ENCODE measurements at places on chromosomes 5 and 9.

DNA sequence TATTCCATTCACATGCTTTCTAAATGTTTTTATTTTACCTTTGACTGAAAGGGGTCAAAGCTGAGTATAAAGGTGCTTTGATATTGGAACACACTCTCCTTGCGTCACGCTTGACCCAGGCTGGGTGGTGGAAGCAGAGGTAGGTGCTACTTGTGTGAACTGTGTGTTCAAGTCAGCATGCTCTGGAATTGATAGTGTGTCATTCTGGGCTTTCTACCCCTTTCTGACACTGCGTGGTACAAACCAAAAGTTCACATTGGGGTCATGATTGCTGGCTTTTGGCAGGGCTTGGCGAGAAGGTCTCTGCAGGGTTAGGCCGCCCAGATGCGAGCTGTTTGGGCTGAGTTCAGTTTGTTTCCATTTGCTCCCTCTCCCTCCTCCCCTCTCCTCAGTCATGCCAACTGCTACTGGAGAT, 131.8 kb downstream of the ADAMTSL1 start:
- no peak for DNase-seq

GRCh38 chr5:89041976-89042375, 159.0 kb upstream of the MEF2C start:
- DNase-seq = no peak

- DNase-seq = no peak
Observed at GRCh38 chr9:138067613-138068367, 190.2 kb downstream of the CACNA1B start.

- no peak for DNase-seq
Observed at GRCh38 chr9:110476251-110476650, 103.3 kb downstream of the SVEP1 start.

- DNase-seq = no peak
Observed at GRCh38 chr5:64147379-64147778, 18.3 kb upstream of the RNF180 start.

- DNase-seq = peak; percentile 95
Observed at GRCh38 chr5:176648474-176649194, 1.4 kb downstream of the TSPAN17 start.

DNA sequence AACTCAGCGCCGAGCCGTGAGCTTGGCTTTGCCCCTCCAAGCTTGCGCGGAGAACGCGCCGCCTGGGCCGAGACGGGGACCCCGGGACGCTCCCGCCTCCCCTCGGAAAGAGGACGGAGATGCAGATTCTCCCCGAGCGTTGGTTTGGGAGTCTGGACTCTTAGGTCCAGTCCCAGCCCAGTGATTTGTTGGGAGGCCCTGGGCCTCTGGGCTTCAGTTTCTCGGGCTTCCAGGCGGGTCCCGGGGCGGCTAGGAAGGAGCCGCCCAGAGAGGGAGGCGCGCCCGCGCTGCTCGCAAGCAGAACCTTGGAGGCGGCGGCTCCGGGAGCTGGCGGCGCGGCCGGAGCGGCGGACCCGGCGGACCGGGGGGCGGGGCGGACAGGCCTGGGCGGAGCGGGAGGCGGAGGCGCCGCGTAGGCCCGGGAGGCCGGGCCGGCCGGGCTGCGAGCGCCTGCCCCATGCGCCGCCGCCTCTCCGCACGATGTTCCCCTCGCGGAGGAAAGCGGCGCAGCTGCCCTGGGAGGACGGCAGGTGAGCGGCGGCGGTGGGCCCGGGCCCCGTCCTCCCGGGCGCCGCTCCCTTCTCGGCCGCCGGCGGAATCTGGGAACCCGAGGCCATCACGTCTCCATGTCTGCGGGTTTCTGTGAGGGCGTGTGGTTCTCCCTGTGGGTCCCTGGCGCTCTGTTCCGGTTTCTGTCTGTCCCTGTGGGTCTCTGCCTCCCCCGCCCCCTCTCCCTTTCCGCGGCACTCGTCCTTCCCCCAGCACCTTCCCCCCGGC, at the start of gene B4GALT7:
TSS of gene B4GALT7 (plus strand) at position 402 of the 777 bp plus-strand sequence. CDS start at position 481, 79 bp downstream.
- peak; percentile 90 for DNase-seq

- DNase-seq = no peak
Observed at GRCh38 chr9:130554606-130555005, 24.8 kb upstream of the FUBP3 start.

- no peak for DNase-seq
Observed at GRCh38 chr5:28027851-28028250, 989.5 kb upstream of the CDH9 start.

DNA sequence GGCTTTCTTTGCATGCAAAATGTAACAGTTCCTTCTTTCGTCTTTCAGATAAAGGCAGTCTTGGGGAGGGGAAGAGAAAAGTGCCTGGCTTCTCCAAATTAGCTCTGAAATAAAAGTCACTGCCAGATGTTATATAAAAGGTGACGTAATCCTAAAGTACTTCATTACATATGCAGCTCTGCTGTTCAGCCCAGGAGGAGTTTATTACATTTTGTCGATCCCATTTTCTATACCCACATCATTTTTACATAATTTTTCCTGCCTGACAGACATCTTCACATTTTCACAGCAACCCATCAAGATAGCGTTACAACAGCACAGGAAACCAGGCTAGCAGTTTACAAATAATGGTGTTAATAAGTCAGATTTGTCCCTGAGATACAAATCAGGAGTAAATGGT, 86.7 kb upstream of the SLC30A5 start:
- no peak for DNase-seq

- no peak for DNase-seq
Observed at GRCh38 chr5:53987101-53987500, 323.3 kb downstream of the ARL15 start.
